ENCODE measurements at places on chromosomes 4 and X. TPM values are rescaled to one million over a fixed set of nuclear protein-coding genes. Genes with fewer than 3 reads are reported as not detected.

Gene MTMR1
- 19.5 TPM for polyA plus RNA-seq

Gene TMPRSS11F
- polyA plus RNA-seq = not detected

DNA sequence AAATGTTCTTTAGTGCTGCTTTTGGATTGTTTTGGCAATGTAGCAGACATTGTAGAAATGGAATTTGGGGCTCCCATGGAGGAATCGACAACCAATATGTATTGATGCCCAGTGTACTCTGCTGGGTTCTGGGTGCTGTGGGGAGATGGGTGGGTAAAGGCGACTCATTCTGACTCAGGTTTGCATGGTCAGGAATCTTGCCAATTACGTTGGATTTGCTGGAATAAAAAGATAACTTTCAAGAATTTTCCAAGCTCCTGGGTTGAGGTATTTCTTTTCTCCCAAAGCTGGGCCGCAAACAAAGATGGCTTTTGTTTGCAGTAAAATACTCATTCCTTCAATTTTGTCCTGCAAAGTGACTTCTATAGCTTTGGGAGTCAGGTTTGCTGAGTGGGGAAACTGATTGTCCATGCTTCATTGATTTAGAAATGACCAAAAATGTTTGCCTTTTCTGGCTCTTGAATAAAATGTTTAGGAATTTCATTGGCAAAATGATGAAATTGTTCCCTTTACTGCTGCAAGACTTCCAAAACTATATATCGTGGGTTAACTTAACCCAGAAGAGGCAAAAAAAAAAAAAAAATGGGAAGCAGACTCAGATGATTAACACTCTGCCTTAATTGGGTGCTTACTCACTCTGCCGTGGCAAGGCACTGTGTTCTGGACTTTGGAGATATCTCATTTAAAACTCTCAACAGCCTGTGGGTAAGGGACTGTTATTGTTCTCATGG is 57.0 kb downstream of the RTL9 start:
- no peak for DNase-seq

GRCh38 chrX:143121477-143121876 is 95.7 kb downstream of the SPANXN4 start:
- DNase-seq = no peak

GRCh38 chr4:8442596-8443358 is 2.2 kb downstream of the TRMT44 start:
- DNase-seq = no peak

- DNase-seq = no peak
These were observed 92.1 kb downstream of the SHROOM4 start for GRCh38 chrX:50721764-50722521.

GRCh38 chr4:95761426-95761825 is 78.5 kb upstream of the PDHA2 start:
- DNase-seq = no peak

DNA sequence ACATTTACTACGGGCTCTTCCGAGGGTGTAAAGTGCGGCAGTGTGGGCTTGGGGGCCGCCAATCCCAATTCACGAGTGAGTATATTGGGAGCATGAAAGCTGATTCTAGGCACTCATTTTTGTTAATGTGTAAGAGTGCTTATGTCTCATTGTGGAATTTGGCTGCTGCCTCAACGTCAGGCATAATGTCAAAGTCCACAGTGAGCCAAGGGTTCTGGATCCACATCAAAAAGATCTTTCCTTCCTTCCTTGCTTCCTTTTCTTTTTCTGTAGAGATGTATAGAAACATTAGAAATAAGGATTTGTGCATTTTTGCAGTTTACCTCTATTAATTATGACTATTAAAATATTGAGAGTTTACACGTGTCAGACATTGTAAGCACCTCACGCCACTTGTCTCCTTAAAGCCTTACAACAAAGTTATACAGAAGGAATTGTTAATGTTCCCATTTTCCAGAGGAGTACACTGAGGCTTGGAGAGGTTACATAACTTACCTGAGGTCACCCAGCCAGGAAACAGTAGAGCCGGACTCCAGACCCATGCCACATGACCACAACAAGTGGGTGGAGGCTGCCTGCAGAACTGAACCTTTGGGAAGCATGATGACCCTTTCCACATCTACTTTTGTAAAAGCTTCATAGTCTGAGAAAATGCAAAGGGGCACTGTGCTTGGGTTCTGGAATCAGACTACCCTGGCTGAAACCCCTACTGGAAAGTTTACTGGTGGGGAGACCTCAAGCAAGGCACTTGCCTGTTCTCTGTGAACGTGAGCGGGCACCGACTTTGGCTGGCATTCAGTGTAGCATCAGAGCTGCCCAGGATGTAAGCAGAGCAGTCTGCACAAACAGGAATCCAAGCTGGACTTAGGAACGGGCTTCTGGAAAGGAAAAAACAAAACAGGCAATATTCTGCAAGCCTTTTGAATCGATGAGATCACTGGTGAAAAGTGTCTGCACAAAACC is 761 bp downstream of the CLRN2 start:
- DNase-seq = no peak
